Stimulated activated CD4-positive, alpha-beta T cell treated with anti-CD3 and anti-CD28 coated beads, Interleukin-15, amount 100 ng/mL, for 1 hour (primary cell): ENCODE measurements at places on chromosomes 5 and 9.

DNA sequence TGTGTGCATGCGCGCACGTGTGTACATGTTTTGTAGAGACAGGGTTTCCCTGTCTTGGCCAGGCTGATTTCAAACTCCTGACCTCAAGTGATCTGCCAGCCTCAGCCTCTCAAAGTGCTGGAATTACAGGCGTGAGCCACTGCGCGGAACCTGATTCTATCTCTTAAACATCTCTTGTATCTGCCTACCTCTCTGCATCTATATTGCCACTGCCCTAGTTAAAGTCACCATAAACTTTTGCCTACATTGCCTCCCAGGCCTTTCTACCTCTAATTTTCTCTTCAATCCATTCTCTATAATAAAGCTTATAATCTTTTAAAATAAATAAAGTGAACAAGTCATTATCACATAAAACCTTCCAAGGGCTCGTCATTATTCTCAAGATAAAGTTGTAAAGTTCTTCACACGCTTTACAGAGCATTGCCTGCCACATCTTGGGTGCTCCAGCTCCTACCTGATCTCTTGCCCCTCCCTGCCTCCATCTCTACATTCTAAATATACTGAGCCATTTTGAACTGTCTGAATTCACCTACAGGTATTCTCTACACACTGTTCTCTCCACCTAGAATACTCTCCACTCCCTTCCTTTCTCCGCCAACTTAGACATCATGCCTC lies 15.0 kb downstream of the TRPM6 start:
- DNase-seq: no peak

GRCh38 chr5:71904852-71905251 lies 185.8 kb downstream of the CARTPT start:
- no peak for DNase-seq

GRCh38 chr9:132630811-132631210 lies 39.0 kb downstream of the DDX31 start:
- DNase-seq: no peak

DNA sequence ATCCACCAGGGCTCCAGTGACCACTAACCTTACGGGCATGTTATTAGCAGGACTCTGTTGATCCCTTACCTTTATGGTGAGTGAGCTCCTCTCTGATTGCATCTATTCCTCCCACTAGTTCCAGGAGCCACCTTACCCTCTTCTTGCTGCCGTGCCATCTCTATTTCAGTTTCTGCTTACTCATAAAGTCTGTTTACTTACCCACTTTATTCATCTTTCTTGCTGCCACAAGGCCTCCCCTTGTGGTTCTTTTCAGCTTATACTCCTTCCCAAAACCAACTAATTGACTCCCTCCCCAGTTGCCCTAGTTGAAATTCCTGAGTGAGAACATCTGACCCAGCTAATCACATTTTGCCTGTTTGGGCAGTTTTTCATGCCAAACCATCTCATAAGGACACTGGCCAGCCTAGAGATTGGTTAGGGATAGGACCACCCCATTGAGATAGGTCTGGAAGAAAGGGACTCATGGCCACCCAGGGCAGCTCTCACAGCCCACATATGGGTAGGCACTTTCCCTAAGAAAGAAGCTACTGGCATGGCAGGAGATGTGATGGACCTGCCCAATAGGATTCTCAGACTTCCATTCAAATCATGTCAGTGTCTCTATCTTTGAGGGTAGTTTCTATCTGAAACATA lies 412.7 kb downstream of the EFNA5 start:
- no peak for DNase-seq

- DNase-seq: no peak
These were observed 62.4 kb downstream of the SLC28A3 start for GRCh38 chr9:84278130-84278529.

GRCh38 chr9:103533318-103533717 lies 538.2 kb downstream of the CYLC2 start:
- no peak for DNase-seq

DNA sequence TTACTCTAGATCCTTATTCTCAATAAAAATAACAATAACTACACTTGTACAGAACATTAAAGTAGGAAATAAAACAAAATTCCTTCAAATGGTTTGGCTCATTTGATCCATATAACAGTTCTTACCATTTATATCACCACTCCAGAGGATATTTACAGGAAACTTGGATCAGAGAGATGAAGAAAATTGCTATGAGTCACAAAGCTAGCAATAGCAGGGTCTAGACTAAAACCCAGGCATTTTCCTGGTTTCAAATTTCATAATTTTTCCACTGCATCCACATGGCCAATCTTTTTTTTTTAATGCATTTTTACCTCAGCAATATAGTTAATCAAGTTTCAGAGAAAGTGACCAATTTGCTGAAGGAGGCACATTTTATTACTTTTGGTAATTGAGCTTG lies 299.2 kb downstream of the ELAVL2 start:
- DNase-seq: no peak
